Right cardiac atrium (tissue), 5 donors: ENCODE measurements at places on chromosomes 3 and 15. TPM values are rescaled to one million over a fixed set of nuclear protein-coding genes. Genes with fewer than 3 reads are reported as not detected.

DNA sequence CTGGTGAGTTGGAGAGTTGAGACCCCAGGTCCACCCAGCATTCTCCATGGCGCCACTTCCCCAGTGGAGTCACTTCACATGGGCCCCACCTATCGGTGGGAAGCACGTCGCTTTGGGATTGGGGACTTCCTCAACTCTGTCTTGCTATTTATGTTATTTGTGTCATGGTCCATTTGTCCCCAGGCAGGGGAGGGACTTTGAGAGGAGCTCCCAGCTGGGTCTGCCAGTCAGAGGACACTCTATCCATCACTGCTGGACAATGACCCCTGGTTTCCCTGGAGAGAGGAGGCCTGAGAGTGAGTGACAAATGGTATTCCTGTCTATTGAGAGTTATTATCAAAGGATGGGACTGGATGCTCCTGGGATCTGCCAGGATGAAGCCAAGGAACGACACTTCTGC, 127.6 kb downstream of the RAB11A start:
- DNase-seq: no peak

CPOX gene
- total RNA-seq: 13.4 TPM

IL17RE gene
- 1.0 TPM for total RNA-seq

ALDH1A2 gene
- 53.2 TPM for total RNA-seq

- DNase-seq: no peak
Observed at GRCh38 chr3:170813266-170813665, 56.7 kb downstream of the RPL22L1 start.

DNA sequence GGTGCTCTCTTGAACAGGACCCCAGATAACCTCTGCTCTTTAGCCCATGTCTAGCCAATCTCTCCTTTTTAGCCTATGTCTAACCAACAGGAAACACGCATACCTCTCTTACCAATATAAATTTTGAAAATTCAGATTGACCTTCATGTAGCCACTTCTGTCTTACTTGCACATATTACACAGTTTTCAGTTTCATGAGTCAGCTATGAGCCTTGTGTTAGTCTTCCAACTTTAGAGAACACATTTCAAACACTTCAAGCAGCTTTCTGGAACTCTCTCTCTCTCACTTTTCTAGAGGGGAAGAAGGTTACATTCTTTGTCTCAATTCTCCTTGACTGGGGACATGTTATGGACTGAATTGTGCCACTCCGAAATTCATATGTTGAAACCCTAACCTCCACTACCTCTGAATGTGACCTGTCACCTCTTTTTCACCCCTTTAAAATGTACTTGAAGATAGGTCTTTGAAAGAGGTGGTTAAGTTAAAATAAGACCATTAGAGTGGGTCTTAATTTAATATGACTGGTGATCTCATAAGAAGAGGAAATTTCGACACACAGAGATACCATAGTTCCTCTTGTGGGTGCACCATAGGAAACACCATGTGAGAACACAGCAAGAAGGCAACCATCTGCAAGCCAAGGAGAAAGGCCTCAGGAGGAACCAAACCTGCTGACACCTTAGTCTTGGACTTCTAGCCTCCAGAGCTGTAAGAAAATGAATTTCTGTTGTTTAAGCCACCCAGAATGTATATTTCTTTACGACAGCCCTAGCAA, 480.3 kb upstream of the ALCAM start:
- DNase-seq: no peak

SLC6A1 gene
- total RNA-seq: 2.6 TPM

DNA sequence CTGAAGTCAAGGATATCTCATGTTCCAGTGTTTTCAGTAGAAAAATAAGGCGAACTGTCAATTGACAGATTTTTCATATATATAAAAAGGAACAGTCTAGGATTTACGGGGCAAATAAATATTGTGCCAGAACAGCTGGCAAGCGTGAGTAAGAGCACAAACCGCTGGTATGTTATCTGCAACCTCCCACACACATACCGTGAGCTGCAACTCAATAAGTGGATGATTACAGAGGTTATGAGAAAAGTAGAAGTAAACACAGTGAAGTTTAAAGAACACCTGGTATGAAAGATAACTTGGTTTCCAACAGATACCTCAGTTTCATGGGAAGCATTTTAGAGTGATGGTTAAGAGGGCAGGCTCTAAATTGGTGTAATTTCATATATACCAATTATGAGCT, 733.4 kb downstream of the TUSC7 start:
- DNase-seq: no peak

TMEM89 gene
- total RNA-seq: not detected

GRCh38 chr3:72309661-72310418, 524.9 kb upstream of the PROK2 start:
- no peak for DNase-seq

DNA sequence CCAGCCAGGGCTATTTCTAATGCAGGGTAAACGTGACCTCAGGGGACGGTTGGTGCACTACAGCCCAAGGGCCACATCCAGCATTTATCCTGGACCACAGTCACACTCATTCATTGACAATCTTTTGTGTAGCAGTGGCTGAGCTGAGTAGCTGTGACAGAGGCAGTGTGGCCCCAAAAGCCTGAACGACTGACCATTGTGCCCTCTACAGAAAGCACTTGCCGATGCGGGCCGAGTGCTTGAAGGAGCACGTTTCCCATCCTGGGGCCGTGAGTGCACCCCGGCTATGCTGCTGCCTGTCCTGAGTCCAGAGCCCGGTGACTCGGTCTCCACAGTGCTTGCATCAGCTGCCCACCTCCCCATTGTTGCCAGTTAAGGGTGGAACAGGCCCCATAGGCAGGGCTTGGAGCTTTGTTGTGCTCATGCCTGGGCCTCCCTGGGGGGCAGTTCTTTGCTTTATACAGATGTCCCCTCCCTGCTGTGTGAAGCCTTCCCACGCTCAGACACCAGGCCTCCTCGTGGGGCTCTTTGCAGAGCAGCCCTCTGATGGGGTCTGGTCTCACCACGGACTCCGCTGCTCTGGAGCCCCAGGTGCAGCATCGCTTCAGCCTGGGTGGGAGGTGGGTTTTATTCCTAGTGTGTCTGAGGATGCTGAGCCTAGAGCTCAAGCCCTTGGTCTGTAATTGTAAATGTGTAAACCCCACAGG, 13.0 kb upstream of the SNRPA1 start:
- DNase-seq: no peak

DNA sequence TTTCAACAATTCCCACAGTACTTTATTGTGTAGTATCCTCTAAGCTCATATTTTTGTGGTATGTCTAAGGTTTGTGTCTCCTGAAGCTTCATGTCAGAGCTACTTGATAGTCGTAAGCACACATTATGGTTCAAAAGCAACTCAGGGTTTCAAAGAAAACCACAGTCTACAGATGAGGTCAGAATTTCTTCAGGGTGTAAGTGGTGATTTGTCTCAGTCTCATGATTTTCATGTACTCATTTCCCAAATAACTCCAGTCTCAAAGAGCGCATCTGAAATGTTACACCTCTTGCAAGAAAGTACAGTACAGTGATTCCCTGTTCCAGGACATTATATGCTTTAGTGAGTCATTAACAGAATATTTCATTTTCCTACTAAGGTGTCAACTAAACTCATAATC, 47.5 kb upstream of the SSR3 start:
- DNase-seq: no peak

SLC22A14 gene
- 0.17 TPM for total RNA-seq

GRCh38 chr3:56758539-56758981, 43.2 kb downstream of the ARHGEF3 start:
- no peak for DNase-seq

TMEM266 gene
- not detected for total RNA-seq

- no peak for DNase-seq
Observed at GRCh38 chr15:92466834-92467233, 73.2 kb downstream of the ST8SIA2 start.

DNA sequence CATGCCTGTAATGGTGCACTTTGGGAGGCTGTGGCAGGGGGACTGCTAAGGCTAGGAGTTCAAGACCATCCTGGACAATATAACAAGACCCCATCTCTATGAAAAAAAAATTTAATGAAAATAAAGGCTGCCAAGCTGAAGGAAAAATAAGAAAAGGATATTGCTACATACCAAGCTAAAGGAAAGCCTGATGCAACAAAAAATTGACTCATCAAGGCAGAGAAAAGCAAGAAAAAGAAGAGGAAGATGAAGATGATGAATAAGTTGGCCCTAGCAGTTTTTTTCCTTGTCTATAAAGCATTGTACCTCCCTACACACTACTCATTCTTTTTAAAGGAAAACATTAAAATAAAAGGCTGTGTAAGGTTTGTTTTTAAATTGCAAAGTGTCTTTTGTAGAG, 441.9 kb upstream of the MDFIC2 start:
- no peak for DNase-seq

GP9 gene
- total RNA-seq: not detected
